ENCODE measurements at places on chromosomes 3 and 15. TPM values are rescaled to one million over a fixed set of nuclear protein-coding genes. Genes with fewer than 3 reads are reported as not detected.
A peak's percentile ranks its signal among the peaks of the same experiment; 100 is the strongest.

GRCh38 chr3:166125179-166125578 is 288.0 kb upstream of the BCHE start:
- no peak for DNase-seq
- H3K36me3 ChIP-seq, result no peaks in the 10 kb centered on the region
- H3K4me1 ChIP-seq, result no peaks in the 10 kb centered on the region
- no peak overlapping the region for H3K4me3 ChIP-seq
- no peaks in the 10 kb centered on the region for H3K27me3 ChIP-seq

- H3K36me3 ChIP-seq, result no peaks in the 10 kb centered on the region
- no peak overlapping the region for H3K4me3 ChIP-seq
- H3K27ac ChIP-seq, result no peak overlapping the region
- no peak for DNase-seq
Measured at GRCh38 chr3:56878074-56878473, 76.3 kb upstream of the ARHGEF3 start.

Gene RNU5B-1
- total RNA-seq, result 48.7 TPM

GRCh38 chr3:42176242-42177034 is 85.3 kb downstream of the TRAK1 start:
- H3K27ac ChIP-seq, result peak overlapping the region; percentile 69
- peaks cover 20% of the 10 kb centered on the region for H3K4me1 ChIP-seq
- H3K36me3 ChIP-seq, result peaks cover 4% of the 10 kb centered on the region
- DNase-seq, result no peak
- H3K4me3 ChIP-seq, result no peak overlapping the region

DNA sequence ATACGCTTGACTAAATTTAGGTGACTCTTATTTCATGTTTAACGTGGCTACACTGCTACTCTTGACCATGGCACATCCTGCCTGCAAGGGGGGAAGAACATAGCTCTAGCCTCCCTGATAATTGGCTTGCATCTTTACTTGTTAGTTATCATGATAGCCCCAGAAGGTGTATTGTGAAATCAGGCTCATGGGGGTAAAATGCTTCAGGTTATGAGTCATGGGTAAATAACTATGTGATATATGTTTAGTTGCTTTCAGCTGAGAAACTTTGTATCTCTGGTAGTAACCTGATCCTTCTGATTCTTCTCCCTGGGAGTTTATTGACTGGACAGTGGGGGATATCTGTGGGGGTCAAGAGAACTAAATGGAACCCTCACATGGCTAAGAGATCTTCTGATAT is 660.8 kb upstream of the UBE2E2 start:
- H3K4me1 ChIP-seq, result peaks cover 12% of the 10 kb centered on the region
- H3K27me3 ChIP-seq, result no peaks in the 10 kb centered on the region
- DNase-seq, result no peak
- H3K4me3 ChIP-seq, result no peak overlapping the region
- H3K36me3 ChIP-seq, result no peaks in the 10 kb centered on the region
